NT2/D1 (cell line): ENCODE measurements at places on chromosomes 5 and 9.

- DNase-seq = no peak
Observed at GRCh38 chr9:95574866-95575553, 58.2 kb upstream of the PTCH1 start.

DNA sequence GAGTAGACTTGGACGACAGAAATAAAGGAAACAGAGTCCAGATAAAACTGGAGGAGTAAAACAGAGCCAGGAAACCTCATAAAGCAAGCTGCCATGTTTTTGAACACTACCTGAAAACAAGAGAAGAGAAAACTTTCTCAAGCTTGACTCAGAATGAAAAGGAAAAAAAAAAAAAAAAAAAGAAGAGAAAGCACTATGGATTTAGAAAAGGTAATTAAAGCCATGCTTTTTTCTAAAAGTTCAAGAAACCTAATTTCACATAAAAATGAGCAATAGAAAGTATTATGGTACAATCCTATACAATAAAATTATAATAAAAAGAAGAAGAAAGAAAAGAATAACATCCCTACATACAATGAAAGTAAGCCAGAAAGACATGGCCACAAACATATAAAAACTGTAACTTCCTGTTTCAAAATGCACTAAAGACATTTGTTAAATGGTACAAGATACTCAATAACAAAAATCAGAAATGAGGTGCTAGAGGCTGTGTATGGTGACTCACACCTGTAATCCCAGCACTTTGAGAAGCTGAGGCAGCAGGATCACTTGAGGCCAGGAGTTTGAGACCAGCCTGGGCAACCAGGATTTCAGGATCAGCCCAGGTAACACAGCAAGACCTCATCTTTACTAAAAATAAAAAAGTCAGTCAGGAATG lies 129.5 kb downstream of the SIL1 start:
- no peak for DNase-seq

- DNase-seq = no peak
Observed at GRCh38 chr5:135213027-135213386, 179.0 kb upstream of the PITX1 start.

GRCh38 chr5:136030956-136031611 lies 2.3 kb downstream of the TGFBI start:
- DNase-seq = no peak

DNA sequence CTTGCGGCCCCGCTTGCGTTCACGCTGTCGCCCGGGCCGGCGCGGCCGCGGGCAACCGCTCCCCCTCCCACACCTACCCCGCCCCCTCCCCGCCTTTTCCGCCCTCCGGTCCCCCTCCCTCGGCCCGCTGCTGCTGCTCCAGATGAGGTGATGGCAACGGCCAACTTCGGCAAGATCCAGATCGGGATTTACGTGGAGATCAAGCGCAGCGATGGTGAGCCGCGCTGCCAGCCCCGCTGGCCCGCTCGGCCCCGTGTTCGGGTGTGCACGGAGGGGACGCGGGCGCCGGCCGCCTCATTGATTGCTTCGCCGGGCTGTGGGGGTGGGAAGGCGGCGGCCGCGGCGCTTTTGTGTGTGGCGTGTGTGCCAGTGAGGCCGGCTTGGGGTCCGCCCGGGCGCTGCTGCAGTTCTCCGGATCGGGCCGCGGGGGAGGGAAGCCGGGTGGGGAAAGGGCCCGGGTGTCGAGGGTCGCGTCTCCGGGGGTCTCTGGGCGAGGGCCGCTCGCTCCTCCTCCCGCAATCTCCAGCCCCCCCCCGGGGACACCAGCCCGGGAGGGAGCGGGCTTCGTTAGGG lies 403 bp downstream of the KIF2A start:
- peak; percentile 28 for DNase-seq

- no peak for DNase-seq
Observed at GRCh38 chr5:18920966-18921365, 1067.0 kb downstream of the CDH18 start.
